ENCODE measurements at places on chromosomes 6 and 20. TPM values are rescaled to one million over a fixed set of nuclear protein-coding genes. Genes with fewer than 3 reads are reported as not detected.

Gene SLC26A8
- total RNA-seq, result 0.48 TPM

Gene PCSK2
- not detected for total RNA-seq

Gene DNMT3B
- total RNA-seq, result 2.0 TPM

Gene SCRT2
- total RNA-seq, result not detected

Gene KCNQ5
- 0.33 TPM for total RNA-seq

Gene BANF2
- not detected for total RNA-seq

Gene PLG
- total RNA-seq, result not detected

Gene IL17A
- not detected for total RNA-seq

DNA sequence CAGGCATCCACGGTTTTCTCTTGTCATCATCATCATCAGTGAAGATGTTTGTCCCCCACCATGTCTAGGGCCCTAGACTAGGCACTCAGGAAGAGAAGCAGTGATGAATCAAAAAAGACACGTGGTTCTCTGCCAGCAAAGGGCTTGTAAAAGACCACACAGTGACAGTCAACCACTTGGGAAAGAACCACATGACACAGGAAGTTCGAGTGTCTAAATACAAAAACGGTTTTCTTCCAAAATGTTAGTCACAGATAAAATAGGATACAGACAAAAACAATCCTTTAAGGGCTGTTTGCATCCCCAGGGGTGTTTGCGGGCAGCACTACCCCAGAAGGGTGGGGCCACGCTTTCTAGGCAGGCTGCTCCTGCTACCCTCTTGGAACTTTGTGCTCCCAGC is 356.8 kb upstream of the AGPAT4 start:
- DNase-seq, result no peak

DNA sequence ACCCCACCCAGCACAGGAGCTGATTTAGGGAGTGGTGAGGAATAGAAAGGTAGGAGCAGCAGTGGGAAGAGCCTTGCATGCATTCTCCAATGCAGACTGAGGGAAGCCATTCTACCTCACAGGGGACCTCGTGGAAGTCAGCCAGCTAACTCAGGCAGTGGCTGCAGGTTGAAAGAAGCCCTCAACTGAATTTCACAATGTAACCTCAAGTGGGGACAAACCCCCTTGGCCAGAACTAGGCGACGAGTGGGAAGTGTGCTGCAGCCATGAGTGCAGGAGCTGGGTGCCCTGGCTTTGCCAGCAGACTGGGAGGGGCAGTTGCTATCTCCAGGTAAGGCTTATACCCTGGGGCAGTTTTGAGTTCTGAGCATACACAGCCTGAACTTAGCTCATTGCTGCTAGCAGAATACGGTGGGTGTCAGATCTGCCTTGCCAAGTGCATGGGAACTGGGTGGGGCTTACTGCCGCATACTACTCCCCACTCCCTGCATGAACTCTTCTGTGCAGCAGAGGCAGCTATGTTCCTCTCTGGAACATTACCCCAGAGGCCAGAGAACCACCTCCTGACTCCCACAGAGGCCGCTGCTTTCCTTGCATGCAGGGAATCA is 126.5 kb downstream of the CDK19 start:
- no peak for DNase-seq

DNA sequence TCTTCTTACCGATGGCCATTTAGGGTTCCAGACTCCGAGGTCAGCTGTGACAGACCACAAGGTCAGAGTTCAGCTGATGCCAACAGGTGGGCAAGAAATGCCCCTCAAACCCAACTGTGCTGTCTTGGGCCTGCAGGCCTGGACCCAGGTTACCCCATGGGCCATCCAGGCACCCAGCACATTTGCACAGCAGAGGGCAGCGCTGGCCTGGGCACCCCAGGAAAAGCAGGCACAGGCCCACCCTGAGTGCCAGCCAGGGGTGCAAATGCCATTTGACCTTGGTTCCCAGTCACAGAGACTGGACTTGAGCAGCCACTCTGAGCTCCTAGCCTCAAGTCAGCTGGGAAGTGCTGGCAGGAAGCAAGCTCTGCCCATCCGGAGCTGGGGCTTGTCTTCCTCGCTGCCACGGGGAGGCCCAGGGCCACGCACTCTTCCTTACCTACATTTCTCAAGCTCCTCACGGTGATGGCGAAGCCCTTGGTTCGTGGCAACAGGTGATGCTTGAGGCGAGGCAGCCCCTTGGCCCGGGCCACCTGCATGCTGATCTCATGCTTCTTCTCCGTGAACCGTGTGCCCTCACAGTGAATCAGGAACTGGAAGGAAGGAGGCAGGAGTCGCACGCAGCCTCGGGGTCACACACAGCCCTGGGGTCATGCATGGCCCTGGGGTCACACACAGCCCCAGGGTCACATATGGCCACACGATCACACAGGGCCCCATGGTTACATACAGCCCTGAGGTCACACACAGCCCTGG is 120.8 kb downstream of the AGPAT4 start:
- no peak for DNase-seq

DNA sequence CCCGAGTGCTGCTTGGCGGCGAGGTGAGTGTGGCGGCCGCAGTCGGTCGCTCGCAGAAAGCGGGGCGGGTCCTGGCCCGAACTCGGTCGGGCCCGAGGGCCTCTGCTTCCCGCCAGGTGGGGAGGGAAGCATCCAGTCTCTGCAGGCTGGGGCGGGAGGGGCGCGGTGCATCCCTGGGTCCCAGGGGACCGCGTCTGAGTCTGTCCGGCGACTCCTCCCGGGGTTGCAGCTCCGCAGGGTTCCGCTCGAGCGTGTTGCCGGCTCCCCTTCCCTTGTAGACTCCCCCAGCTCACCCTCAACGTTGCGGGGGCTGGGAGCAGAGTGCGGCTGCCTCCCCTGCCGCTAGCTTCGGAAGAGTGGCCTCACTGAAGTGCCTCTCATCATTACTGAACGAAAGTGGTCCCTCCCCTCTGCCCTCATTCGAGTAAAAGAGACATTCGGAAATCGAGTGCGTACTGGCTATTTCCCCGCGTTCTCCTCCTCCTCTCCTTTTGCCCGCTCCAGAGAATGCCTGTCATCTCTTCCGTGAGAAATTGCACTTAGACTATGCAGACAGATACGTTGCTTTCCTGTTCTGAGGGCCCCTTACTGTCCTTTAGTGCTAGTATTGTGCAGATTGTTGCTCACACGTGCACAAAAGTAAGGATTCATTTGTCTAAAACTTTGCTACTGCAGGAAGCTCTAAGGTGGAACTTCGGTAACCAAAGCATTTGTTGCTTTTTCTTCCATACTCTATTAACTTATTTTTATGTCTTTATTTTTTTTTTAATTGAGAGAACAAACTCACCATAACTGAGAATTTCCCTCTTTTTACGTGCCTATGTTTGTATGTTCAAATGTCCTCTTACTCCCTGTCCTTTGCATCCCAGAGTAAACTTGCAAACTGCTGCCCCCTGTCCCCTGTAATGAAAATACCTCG is 751 bp downstream of the MAP3K4 start:
- peak; percentile 40 for DNase-seq

DNA sequence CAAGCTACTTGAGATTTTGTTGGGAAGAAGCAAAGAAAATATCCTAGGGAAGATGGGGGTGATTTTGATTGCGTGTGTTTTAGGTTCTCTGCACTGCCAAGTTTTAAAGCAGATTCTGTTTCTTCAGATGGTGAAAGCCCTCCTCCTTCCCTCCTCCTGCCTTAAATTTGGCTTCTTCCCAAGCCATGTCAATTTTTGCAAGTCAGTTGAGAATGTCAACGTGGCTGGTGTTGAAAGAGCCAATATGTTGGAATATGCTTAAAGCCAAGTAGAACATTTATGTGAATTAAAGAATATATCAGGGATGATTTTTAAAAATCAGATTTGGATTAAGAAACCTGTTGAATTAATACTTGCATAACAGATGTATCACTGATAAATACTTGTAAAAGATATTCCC is 270.8 kb downstream of the ARID1B start:
- DNase-seq, result no peak

- DNase-seq, result no peak
These were observed 43.4 kb downstream of the TRAF3IP2 start for GRCh38 chr6:111562246-111562645.

- DNase-seq, result no peak
These were observed 177.8 kb upstream of the ECI2 start for GRCh38 chr6:4313044-4313686.

GRCh38 chr6:132698608-132699007 is 15.2 kb downstream of the VNN1 start:
- DNase-seq, result no peak

- DNase-seq, result no peak
These were observed 88.8 kb downstream of the SYNJ2 start for GRCh38 chr6:158070513-158070912.

DNA sequence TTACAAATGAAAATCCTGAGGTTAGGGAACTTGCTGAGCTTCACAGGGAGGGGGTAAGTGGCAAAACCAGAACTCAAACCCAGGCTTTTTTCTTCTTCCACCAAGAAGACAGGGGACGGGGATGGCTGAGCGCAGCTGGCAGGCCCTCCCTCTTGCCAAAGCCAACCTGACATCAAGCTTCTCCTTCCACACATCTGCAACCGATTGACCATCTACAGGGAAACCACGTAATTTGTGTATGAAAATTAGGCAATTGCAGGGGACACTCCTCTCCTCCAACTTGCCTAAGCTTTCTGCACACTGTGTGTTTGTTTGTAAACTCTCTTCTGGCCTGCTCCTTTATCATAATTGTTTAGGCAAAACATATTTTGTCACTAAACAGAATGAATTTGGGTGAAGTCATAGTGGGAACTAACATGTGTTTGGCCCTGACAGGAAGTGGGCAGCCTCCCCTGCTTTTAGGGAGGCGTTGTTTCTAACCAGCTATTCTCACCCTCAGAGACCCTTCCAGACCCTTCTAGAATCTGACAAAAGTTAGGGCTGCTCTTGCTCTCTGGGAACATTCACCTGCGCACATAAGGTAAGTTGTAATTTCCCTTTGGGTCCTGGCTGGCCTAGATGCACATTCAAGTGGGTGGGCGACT is 18.9 kb downstream of the ZNF831 start:
- DNase-seq, result no peak

DNA sequence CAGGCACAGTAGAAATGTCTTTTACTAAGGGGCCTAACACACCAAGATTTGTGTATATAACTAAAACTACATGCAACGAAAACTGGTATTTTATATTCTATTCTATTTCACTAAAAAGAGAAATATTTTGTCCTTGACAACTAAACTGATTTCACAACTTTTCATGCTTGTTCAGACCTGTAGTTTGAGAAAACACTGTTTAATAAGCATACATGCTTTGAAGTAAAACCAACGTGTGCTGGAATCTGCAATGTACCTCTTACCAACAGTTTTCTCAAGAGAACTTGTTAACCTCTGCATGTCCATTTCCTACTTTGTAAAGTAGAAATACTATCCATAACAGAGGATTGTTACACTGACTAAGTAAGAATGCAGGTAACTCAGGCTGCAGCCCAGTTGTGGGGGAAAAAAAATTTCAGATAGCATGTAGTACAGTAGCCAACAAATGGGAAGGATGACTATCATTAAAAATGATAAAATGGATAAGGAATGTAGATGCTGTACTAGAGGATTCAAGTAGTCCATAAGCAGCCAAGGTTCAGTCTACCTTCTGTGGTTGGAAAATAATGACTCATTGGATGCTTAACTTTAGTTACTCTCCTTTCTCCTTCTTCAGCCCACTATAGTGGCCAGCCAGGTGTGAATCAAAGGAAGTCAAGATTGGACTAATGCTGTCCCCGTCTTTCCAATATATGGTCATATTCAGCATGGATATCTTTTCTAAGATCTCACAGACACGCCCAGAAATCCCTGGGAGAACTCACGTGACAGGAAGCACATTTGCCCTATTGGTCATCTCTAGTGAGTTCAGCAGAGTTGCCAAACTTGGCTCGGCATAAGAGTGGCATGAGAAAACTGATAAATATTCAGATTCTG is 65.2 kb downstream of the HFE start:
- no peak for DNase-seq

DNA sequence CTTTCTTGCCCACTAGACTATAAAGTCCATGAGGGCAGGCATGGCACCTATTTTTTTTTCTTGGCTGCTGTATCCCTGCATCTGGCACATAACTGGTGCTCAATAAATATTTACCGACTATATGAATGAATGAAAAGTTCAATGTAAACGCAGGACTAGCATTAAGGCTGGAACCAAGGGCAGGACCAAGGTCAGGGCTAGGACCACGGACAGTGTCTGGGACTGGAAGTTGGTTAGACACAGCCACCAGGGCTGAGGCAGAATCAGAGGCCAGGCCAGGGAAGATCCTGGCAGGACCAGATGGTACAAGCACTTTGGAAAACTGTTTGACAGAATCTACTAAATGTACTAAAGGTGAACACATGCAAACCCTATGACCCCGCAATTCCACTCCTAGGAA is 3.7 kb downstream of the TNXB start:
- no peak for DNase-seq

DNA sequence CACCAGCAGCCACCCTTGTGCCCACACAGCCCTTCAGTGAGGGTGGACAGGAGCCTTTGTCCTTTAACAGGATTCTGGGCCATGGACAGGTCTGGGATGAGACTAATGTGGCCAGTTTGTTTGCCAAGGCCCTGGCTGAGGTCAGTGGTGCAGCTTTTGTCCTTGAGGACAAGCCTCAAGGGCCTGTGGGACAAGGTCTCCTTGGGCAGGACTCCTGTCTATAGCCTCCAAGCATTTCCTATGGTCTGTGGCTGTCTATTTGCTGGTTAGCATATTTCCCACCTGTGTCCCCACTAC is 44.1 kb downstream of the SUN5 start:
- no peak for DNase-seq

DNA sequence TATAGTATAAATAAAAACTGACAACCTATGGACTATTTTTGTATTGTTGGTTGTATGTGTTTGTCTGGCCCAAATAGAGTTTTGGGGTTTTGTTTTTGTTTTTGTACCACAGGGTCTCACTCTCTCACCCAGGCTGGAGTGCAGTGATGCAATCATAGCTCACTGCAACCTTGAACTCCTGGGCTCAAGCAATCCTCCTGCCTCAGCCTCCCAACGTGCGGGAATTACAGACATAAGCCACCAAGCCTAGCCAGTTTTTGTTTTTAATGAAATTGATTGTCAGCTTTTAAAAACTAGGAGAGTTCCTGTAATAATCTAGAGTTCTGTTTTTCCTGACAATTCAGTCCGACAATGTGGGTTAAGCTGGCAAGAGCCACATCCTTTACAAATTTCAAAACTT is 98.7 kb downstream of the ZMYND8 start:
- DNase-seq, result no peak

DNA sequence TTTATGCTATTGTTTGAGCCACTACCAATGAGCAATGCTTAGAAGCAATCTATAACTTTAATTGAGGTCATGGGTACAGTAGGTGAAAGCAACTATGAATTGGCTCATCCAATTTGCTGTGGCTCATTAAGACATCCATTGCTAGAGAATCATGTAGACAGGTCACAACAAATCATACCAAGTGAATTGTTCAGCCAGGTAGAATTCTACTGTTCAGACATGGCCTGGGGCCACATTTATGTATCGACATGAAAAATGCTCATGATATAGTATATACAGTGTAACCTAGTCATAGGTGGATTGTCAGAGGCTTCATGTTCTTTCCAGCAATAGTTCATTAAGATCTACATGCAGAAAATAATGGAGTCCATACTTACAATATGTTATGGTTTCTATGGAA is 633.7 kb upstream of the EYS start:
- no peak for DNase-seq

DNA sequence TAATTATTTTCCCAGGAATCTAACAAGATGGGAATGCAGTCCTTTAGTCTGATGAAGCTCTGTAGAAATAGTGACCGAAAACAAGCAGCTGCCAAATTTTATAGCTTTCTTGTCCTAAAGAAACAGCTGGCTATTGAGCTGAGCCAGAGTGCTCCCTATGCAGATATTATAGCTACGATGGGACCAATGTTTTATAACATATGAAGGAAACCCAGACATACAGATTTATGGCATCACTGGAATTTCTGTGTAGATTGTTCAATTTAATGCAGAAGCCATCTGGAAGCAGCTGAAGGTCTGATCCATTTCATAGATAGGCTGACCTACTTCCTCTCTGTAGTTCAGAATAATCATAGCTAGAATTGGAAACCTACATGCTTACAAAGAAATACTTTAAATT is 11.8 kb upstream of the SNPH start:
- DNase-seq, result no peak
